T-cell (primary cell): ENCODE measurements at places on chromosomes 4 and X.

- no peak for DNase-seq
These were observed 1028.1 kb downstream of the SH3BGRL start for GRCh38 chrX:82230013-82230412.

GRCh38 chrX:79336869-79337815 lies 30.0 kb downstream of the ITM2A start:
- no peak for DNase-seq

GRCh38 chr4:122617597-122618593 lies 3.0 kb downstream of the IL21 start:
- no peak for DNase-seq

DNA sequence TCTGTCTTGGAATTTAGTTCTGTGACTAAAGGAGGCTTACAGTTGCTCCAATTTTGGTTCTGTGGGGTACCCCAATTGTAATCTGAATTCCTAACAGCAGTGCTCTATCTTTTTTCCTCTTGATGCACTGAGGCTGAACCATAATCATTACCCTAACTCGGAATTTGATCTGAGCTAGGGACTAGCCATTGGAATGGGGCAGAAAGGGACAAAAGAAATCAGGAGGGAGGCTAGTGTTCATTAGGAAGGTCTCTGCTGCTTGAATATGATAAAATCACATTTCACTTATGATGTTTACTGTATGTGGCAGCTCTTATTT lies 2.7 kb downstream of the KLF3 start:
- DNase-seq: no peak

- DNase-seq: no peak
These were observed 1.6 kb downstream of the NHS start for GRCh38 chrX:17376431-17377077.

- no peak for DNase-seq
These were observed 8.6 kb upstream of the RAB28 start for GRCh38 chr4:13492747-13493146.

DNA sequence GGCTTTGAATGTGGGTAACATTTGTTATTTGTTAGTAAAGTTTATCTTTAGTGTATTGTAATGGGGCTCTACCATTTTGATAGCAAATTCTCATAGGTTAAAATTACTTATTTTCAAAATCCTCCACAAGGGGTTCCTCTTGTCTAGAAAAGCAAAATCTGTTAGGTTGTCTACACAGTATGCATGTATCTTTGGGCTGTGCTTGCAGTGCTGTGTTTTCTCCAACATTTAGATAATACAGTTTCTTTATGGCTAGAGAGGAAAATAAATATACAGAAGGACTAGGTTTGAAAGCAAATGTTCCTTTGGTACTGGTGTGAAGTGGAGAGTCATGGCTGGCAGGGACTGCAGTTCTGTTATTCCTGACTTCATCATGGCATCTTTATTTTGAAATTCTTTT lies 40.3 kb downstream of the POLR2B start:
- no peak for DNase-seq

- DNase-seq: no peak
These were observed 1.0 kb upstream of the RNF150 start for GRCh38 chr4:141133999-141134995.

DNA sequence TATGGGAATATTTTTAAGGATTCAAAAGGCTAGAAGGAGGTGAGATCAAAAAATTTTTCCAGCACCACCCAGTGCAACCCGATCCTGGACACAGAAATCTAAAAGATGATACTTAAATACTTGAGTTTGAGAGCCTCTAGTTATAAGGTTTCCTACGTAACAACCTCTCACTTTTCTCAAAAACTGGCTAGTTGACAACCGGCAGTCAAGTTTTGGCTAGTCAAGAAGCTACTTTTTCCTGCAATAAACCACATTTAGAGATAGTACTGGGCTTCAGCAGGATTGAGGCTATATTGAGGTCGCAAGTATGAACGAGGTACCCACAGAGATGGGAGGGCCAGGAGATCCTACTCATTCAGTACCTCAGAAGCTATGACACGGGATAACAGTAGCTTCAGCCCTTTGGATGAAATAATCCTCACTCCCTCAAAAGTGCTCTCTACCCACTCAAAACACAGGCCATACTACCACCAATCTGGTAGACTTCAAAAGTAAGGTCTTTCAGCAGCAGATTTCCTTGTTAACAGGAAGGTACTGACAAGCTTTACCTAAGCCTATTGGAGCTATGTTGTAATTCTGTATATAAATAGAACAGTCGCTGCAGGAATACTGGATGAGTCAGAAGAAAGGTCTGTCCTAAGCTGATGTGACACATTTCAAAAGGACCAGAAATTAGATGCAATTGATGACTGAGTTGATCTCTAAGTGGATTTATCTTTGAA lies 1.5 kb upstream of the TSPAN5 start:
- DNase-seq: no peak

GRCh38 chrX:117397844-117398243 lies 718.8 kb downstream of the KLHL13 start:
- DNase-seq: no peak

DNA sequence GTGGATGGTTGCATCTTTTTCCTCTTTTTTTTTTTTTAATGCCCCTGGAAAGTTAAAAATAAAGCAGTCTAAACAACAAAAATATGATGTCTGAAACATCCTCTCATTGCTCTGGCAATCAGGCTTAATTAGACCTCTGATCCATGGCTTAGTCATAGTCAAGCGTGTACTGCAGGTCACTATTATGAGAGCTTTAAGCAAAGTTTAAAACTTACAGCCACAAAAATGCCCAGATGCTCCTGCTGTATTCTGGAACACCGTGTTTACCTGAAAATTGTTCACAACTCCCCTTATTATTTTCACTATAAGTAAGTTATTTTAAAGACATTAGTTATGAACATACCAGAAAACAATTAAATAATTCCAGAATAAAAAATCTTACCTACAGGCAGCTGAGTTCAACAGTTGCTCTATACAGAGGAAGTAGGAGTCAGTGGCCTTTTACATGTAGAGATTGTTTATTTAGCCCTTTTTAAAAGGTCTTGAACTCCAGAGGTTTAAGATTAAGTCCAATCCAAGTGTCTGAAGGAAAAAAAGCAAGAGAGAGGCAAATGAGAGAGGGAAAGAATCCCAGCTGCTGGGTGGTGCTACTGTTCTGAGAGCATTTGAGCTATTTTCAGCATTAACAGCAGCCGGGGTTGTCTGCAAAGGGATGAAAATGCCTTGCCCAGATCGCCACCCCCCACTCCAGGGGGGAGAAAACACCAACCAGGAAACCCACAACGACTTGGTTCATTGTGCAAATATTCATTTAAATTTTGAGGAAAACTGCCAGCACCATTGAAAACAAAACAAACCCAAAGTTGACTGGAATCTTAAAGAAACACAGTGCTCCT lies 36.9 kb downstream of the SORBS2 start:
- no peak for DNase-seq

DNA sequence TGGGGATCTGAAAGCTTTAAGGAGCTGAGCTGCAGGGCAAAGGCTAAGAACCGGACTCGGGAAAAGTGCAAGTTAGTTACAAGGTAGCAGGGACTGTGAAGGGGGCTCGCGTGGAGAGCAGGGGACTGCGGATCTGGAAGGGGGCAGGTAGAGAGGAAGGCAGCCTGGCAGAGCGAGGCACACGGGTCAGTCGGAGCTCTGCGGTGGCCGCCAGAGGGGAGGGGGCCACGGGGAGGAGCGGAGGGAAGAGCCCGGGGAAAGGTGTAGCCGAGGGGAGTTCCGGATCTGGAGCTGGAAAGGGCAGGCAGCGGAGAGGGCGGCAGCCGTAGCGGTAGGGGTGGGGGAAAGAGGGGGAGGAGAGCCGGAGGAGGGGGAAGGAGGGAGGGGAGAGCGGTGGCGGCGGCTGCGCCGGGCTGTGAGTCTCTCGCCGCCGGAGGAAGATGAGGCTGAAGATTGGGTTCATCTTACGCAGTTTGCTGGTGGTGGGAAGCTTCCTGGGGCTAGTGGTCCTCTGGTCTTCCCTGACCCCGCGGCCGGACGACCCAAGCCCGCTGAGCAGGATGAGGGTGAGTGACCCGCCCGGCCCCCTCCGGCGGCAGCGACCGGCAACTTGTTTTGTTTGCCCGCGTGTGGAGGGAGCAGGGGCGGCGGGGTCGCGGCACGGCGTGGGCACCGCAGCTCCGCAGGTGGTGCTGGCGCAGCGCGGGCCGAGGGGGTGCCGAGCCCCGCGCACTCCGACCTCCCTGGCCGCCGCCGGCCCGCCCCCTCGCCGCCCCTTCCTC lies at the start of gene GALNT7:
Gene GALNT7, plus strand, starts transcription at position 416 of the 782 bp plus-strand sequence. Its CDS starts 25 bp downstream, at position 441.
- DNase-seq: peak; percentile 45

DNA sequence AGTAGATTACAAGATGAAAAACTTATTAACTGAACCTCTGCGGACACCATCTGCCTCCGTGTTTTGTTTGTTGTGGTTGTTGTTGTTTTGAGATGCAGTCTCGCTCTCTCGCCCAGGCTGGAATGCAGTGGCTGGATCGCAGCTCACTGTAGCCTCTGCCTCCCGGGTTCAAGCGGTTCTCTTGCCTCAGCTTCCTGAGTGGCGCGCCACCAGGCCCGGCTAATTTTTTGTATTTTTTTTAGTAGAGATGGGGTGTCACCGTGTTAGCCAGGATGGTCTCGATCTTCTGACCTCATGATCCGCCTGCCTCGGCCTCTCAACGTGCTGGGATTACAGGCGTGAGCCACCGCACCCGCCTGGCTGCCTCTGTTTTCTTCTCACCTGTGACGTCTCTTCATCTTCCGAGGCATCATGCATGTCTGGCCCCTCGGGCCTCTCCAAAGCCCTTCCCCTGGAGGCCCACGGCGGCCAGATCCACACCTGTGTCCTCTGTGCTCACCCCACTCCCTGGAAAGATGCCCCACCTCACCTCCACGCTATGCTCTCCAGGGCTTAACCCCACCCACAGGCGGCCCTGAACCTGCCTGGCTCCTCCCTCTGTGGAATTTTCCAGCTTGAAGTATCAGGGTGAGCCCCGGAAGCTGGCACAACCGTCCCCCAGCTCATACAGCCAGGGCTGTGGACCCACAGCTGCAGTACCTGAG lies 77.0 kb upstream of the MXD4 start:
- DNase-seq: no peak

- no peak for DNase-seq
These were observed 22.8 kb downstream of the REELD1 start for GRCh38 chr4:146237092-146237491.

DNA sequence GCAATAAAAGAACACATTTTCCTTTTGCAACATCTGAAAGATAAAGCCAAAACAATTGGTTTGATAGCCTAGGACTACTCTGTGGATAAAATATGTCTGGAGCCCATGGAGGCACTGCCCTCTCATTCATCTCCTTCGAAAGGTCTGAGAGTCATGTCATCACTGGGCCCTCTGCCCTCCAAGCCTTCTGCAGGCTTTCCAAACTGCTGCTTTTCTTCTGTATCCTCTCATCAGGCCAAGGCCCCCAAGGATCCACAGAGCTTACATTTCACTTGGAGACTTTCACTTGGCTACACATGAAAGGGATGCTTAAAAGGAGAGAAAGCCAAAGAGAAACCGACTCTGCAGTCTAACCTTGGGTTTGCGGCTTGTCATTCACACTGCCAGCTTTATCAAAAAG lies 109.9 kb downstream of the SH3RF1 start:
- no peak for DNase-seq

DNA sequence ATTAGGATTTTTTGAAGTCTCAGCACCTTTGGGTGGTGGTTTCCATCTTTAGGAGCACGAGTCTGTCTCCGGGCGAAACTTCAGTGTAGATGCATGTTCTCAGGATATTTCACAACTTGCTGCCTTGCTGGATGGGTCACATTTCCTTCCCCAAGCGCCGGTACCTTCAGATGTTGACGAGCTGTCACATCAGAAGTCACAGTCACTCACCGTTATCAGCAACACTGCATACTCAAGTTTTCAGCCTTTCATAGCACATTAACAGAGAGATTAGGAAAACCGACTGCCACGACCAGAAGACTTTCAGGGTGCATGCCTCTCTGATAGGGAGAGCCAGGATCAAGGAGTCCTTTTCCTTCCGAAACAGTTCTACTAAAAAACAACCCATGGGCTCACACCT lies 77.8 kb downstream of the SHROOM2 start:
- no peak for DNase-seq

DNA sequence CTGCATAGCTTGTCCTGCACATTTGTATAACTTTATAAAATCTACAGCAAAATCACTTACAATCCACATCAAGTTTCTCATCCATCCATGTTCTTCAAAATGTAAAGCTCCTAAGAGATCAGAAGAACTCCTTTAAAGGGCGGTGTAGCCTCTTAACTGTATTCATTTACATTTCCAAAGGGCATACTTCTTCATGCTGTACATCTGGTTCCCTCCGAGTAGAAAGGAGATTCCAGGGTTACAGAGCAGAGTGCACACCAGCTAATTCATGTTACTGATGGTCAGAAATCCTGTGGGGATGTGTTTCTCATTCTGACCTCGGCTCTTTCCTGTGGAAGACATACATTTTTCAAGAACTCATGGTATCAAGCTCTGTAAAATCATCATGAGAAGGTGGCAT lies 231.8 kb downstream of the ARAP2 start:
- no peak for DNase-seq

DNA sequence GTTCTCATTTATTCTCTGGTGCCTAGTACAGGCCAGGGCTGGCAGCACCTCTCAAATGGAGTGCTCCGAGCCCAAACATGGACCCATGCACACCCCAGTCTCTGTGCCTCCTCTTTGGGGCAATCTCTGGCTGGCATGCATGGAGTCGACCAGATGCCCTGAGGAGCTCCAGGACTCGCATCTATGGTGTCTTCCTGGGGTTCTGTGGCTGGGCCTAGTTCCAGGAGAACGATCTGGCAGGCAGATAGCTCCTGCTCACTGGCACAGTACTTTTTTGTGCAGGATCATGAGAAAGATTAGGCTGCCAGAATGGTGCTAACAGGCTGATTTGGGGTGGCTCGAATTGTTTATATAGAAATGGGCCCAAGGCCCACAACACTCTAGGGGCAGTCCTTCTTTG lies 72.0 kb upstream of the PJA1 start:
- no peak for DNase-seq

GRCh38 chr4:175935016-175935661 lies 123.1 kb upstream of the GPM6A start:
- no peak for DNase-seq

DNA sequence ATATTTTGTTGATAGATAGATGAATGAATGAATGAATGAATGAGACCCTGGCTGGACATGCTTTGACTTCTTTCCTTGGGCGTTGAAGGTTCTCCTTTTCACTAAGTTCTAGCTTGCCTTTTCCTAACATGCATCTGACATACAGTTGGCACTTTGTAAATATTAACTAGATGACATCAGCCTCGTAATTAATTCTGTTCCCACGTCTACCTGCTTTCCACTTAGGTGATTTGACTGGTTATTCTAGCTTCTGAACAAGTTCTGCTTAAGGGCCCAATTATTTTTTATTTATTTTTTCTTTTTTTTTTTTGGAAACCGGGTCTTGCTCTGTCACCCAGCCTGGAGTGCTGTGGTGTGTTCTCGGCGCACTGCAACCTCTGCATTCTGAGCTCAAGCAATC lies 13.9 kb upstream of the RASL11B start:
- no peak for DNase-seq

- DNase-seq: no peak
These were observed 58.5 kb upstream of the CPEB2 start for GRCh38 chr4:14943749-14944148.
